EL (cell line): ENCODE measurements at places on chromosomes 11 and 22.

DNA sequence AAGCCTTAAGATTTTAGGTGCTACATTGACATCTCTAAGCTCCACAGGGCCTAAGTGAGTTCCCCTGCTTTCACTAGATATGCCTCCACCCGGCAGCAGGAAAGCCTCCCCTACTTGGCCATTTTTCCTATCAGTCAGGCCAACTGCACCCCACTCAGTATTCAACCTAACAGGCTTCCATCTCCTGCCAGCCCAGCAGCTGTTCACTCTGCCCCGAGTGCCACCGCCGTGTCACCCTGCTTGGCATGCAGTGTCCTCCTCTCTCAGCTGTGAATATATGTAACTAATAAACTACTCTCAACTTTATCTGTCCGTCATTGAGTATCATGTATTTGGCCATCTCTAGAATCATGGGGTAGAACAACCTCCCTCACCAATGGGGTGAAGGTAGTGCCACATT is 9.0 kb upstream of the OR6M1 start:
- DNase-seq: no peak

- no peak for DNase-seq
Measured at GRCh38 chr11:130000552-130001176, 2.0 kb downstream of the PRDM10 start.

DNA sequence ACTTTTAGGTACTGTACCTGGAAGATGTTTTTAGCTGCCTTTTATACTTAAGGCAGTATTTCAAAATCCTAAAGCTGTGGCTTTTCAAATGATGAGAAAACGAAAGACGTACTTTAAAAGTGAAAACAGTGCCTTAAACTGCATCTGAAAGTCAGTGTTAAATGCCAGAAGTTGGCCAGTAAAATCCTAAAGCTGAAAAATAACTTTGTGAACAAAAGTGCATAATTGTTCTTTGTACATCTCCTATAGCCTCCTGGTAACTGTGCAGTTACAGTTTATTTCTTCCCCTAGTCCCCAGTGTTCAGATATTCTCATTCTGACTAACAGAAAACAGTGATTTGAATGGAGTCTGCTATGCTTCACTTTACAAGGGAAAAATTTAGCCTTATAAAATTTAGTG is 6.8 kb downstream of the EED start:
- no peak for DNase-seq

DNA sequence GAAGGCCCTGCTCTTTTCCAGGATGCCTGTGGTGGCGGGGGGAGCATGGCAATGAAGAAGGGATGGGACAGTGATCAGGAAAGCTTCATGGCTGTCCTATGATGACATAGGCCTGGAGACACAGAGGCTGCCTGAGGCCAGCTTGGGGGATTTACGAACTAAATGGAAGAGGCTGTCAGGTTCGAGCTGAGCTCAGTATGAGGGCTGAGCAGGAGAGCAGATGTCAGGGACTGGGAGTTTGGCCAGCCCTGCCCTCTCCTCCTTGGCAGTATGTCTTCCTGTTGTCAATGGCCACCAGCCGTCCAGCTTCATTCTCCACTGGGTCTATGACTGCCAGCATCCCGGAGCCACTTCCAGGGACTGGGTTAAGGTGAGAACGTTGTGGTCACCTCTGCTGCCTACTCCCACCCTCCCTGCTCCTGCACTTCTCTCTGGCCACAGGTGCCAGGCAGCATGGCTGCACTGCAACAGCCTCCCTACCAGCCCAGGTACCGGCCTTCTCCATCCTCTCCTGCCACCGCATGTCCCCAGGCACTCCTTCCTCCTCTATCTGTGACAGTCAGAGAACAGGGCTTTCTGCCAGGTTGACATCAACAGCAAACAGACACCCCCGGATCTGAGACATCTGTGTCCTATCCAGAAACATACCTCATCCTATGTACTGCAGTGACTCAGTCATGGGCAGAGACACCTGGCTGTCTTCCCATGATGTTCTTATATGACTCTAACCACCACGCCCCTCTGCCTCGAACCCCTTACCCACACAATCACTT is 75.1 kb downstream of the KIRREL3 start:
- DNase-seq: no peak

DNA sequence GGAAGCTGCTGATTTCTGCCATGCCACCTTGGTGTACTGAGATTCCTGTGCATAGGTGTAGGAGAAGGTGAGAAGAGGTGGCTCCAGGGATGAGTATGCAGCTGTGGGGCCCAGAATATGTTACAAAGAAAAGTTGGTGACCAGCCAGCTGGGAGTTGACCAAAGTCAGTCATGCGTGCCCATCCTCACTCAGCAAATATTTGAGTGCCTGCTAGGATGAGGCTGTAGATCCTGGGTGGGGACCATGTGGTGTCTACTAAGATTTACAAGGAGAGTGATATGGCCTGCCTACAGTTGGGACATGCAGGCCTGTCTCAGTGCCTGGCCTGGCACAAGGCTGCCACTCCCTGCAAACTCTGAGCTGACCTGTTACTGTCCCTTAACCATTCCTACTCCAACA is 19.4 kb downstream of the RNF185 start:
- peak; percentile 59 for DNase-seq
